ENCODE measurements at places on chromosomes 5 and 9.

GRCh38 chr9:26457151-26457550 is 435.5 kb downstream of the CAAP1 start:
- no peak for DNase-seq

DNA sequence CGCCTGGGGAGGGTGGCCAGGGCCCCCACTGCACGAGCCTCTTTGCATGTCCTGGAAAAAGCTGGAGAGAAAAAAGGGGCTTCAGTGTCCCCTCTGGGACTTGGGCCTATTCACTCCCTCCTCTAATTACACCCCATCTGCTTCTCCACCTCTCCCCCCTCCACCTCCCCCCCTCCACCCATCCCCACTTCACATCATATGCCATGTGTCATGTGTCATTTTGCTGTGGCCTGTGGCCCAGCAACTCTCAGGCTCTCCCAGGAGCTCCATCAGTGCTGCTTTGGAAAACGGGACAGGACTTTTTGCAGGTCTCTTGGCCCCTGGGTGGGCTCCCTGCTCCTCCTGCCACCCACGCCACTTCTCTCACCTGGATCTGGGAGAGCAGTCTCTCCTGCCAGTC is 68.7 kb downstream of the NTNG2 start:
- DNase-seq = no peak

DNA sequence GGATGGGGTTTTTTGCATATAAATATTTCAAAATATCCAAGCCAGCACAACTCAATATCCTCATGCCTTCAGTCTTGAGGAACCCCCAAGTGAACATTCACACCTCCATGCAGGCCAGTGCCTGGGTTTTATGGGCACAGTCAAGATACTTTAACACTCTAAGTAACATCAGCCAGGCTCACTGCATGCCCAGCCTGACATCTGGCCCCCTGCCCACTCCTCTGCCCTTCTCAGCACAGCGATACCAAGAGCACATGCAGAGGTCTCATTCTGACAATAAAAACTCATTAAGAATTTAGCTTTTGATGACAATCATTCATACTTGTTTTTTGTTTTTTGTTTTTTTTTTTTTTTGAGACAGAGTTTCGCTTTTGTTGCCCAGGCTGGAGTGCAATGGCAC is 250.0 kb downstream of the CWC27 start:
- DNase-seq = no peak

DNA sequence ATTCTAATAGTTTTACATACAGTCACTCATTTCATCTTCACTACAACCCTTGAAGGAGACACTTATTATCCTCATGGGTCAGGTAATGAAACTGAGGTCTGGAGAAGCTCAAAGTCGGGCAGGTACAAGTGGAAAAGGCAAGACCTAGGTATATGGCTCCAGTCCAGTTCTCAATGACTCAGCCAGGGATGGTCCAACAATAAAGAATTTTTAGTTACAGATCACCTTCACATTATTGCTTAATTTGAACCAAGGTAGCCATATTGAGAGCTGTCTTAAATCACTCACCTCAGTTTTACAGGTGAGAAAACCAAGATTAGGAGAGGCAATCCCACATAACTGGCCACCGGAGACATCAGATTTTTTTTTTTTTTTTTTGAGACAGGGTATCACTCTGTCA is 55.4 kb downstream of the PTPN3 start:
- DNase-seq = no peak

DNA sequence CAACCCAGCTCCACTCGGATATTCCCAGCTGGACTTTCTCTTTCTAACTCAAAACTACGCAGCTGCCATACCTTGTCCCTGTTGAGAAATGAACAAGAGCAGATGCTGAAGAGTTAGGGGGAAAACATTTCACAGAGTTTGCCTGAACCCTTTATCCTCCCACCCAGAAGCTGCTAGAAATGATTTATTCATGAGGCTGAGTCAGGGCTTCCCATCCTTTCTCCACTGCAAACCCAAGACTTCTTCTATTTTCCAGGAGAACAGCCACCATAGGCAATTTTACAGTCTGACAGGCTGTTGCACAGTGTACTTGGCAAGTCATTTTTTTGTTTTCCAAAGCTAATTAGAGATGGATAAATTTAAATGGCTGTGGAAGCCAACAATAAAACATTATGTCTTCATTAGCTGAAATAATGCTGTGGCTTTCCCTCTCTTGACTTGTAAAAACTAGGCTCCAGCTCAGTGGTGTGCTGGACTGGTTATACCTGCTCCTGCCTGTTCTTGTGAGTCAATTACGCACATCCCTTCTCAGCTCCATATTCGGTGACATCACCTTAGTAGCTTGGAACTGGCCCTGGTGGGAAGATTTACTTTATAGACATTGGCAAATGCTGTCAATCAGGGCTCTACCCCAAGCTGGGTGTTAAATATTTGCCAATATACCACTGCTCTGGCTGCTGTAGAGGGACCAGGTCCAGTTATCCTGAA is 71.9 kb downstream of the KIF4B start:
- no peak for DNase-seq

DNA sequence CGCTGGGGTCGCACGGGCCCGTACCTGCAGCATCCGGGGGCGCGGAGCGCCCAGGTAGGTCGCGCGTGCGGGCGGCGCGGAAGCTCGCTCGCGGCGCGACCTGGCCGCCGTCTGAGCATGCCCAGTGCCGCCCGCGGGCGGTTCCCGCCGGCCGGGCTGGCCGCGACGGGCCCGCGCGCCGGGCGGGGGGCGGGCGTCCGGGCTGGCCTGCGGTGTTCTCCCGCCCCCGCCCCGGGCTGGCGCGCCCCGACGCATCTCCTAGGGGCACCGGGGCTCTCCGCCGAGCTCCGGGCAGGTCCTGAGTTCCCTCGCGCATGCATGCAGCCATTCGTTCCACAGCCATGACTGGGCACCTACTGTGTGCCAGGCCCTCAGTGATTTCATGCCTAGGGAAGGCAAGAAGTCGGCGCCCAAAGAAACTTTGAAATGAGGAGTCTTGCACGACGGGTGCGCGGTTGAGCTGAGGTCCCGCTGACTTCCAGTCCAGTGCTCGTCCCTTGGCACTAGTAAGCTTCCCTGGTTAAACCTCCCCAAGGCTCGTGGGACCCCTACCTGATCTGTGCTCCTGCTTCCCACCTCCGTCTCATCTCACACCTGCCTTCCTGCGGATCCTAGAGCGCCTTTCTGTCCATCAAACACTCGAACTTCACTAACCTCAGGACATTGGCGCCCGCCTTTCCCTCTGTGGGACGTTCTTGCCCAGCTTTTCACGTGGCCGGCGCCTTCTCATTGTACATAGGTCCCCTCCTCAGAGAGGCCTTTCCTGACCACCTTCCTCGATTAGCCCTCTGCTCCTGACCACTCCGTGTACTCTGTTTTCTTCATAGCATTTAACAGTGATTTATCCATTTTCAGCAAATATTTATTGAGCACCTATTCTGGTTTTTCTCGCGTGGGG is at the start of gene PTPN3:
Gene PTPN3, minus strand, starts transcription at position 113 of the 898 bp plus-strand sequence. CDS start 34,873 bp downstream, outside the sequence.
- no peak for DNase-seq

GRCh38 chr9:98930792-98931191 is 12.9 kb upstream of the COL15A1 start:
- DNase-seq = no peak

DNA sequence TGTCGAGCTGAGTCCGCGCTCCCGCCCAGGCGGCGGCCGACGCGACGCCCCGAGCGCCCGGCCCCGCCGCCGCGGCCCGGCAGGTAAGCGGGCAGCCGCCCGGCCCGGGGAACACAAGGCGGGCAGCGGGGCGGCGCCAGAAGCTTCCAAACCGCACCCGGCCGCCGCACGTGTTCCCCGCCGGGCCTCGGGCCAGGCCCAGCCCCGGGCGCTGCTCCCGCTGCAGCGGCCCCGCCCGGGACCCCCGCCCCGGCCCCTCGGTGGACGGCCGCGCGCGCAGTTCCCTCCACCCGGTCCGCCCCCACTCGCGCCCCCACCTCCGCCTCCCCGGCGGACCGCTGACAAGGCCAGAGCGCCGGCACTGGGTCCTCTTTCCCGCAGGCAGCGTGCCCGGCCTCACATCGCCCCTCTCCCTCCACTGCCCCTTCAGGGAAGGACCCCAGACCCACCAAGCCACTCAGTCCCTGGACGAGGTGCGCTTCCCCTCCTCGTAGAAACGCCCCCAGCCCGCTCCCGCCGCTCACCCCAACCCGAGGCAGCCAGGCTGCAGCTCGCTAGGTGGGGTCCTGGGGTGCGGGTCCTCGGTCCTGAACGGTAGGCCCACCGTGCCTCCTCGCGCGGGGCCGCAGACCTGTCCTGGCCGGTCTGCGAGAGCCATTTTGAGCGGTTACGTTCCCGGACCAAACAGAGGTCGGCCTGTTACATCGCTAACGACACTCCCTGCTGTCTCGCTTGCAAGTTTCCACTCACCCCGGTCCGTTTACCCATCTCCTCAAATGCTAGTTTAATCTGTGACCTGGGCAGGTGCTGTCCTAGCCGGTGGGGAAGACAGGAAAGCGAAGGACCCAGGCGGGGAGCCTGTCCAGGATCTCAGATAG is 475 bp downstream of the WDR5 start:
- no peak for DNase-seq

- no peak for DNase-seq
Observed at GRCh38 chr5:93359296-93359959, 221.6 kb downstream of the NR2F1-AS1 start.

- no peak for DNase-seq
Observed at GRCh38 chr5:34580983-34581382, 75.1 kb upstream of the RAI14 start.

DNA sequence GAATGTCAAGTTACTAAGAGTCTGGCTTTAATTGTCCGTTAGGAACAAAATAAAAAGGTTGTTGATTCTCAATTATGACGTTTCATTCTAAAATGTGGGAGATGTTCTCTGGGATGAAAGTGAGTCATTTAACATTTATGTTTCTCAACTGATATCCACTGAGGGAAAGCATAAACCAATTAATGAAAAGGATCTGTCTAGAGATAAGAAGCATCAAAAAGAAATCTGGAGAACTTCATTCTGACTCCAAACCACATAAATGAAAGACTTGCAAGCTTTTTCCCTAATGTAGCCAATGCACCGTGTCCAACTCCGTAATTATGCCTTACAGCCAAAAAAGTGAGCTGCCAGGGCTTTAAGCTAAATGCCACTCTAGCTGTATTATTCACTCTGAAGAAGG is 654.2 kb downstream of the TLE1 start:
- no peak for DNase-seq

GRCh38 chr5:65876496-65876895 is 49.9 kb upstream of the ERBIN start:
- no peak for DNase-seq

DNA sequence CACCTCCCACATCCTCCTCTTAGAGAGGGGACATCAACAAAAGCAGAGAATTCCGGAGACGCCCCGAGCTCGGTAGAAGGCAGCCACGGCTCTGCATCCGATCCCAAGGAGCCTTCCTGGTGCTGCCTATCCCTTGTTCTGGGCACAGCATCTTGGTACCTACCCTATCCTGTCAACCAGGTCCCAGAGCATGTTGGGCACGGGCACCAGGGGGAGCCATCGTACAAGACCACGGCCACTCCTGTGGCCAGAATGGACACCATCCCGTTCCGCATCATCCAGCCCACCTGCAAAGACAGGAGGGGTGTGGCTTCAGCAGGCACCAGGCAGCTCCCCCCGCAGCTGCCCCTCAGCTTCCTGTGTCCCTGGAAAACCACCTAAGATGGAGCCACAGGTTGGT is 62.7 kb upstream of the ZNF354A start:
- DNase-seq = no peak

- DNase-seq = no peak
Observed at GRCh38 chr5:126837906-126838539, 61.1 kb downstream of the LMNB1 start.

DNA sequence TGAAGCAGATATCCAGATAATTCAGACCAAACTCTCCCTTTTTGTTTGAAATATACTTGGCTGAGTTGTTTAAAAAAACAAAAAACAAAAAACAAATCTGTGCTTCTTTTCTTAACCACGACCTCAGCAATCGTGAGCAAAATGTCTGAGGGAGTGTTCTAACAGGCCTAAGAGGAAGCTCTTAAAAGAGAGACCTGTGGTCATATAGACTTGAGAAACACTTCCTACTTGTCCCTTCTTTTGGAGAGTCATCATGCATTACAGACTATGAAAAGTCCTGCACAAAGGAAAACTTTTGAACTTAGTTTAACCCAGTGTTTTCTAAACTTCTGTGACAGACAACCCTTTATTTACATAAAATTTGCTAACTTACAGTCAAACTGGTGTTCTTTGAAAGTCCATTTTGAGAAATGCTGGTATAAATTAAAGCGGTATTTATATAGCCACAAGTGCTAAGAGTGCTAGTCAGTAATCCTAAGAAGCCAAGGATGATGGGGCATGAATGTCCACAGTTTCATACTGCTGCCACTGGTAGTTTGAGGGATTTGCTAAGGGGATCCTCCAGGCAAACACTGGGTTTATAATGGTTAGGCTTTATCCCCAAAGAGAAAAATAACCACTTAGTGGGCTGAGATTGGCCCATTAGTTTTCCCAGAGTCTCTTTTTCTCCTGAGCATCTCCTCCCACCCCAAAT is 199.8 kb downstream of the LRRC70 start:
- no peak for DNase-seq

- DNase-seq = no peak
Observed at GRCh38 chr5:165272436-165272835, 1767.0 kb downstream of the MAT2B start.

DNA sequence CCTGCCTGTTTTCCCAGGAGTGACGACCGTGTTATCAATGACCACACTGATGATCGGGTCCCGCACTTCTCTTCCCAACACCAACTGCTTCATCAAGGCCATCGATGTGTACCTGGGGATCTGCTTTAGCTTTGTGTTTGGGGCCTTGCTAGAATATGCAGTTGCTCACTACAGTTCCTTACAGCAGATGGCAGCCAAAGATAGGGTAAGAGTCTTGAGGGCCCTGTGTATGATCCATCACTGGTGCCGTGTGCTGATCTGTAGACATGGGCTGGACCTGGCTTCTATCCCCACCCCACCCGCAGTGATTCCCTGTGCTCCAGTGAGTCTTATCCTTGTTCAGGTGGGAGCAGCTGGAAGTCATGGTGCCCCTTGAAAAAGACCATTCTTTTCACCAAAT is 26.0 kb downstream of the GABRP start:
- DNase-seq = no peak

DNA sequence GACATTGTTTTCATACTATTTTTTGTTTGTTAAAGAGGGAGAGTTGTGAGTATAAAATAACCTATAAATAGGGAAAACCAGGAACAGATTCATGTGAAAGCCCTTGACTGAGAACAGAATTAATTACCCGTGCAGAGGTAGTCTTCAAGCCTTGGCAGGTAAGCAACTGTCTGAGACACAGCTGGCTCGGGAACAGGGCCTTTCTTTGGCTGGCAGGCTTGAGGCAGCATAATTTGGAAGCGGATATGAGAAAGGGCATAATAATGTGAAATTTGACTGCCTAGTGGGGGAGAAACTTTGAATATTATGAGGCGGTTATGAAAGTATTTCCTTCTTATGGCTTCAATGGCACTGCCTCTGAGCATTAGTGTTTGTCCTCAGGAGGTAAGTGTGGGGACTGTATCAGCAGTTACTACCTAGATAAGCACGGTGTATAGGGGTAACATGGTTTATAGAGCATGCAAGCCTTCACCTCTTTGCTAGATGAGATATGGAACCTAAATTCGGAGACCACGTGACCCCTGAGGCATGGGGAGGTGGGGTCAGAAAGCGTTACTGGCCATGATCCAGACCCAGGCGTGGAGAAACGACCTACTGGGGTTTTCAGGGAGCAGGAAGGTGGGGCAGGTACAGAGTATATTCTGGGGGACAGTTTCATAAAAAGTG is 210.2 kb upstream of the GAS1 start:
- no peak for DNase-seq

GRCh38 chr5:144092508-144092907 is 78.0 kb downstream of the YIPF5 start:
- DNase-seq = no peak

GRCh38 chr9:82170866-82171265 is 182.3 kb downstream of the SPATA31D1 start:
- DNase-seq = no peak

All from activated T-helper 1 cell treated with anti-CD3 and anti-CD28 coated beads, Interleukin-2, amount 50 U/mL, for 16 hours (primary cell).